Foreskin fibroblast (primary cell): ENCODE measurements at places on chromosomes 13 and 19.
A peak's percentile ranks its signal among the peaks of the same experiment; 100 is the strongest.

DNA sequence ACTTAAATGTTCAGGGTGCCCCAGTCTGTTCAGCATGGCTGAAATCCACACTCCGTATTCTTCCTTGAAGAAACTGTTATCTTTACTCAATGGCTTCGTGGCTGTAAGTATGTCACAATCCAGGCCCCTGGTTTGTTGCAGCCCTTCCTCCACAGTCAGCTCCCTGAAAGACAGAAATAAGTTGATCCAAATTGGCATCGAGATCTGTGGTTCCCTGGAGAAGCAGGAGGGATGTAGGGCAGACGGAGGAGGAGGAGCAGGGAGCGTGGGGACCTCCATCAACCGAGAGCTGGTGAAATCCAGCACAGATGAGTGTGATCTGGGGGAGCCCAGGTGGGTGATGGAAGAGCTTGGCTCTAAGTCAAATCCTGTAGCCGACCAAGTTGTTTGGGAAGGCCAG, 304 bp downstream of the TSPAN16 start:
- peak; percentile 23 for DNase-seq

GRCh38 chr19:9819596-9819909, 674 bp upstream of the FBXL12 start:
- DNase-seq = no peak

DNA sequence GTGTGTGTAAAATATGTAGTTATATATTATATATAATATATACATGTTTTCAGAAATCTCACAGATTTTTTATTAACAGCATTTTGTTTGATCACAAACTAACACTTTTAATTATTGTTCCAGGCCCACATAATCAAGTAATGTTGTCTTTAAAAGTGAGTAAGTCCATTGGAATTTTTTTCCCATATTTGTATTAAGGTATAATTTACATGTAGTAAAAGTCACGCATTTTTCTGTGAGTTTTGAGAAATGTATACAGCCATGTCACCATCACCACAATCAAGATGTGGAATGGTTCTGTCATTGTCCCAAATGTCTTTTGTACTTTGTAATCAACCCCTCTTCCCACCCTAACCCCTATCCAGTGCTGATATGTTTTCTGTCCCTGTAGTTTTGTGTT, 120.0 kb upstream of the RFC3 start:
- DNase-seq = no peak

GRCh38 chr19:30026933-30027332, 84.9 kb downstream of the URI1 start:
- DNase-seq = no peak
